ENCODE measurements at places on chromosomes 2 and 18.

DNA sequence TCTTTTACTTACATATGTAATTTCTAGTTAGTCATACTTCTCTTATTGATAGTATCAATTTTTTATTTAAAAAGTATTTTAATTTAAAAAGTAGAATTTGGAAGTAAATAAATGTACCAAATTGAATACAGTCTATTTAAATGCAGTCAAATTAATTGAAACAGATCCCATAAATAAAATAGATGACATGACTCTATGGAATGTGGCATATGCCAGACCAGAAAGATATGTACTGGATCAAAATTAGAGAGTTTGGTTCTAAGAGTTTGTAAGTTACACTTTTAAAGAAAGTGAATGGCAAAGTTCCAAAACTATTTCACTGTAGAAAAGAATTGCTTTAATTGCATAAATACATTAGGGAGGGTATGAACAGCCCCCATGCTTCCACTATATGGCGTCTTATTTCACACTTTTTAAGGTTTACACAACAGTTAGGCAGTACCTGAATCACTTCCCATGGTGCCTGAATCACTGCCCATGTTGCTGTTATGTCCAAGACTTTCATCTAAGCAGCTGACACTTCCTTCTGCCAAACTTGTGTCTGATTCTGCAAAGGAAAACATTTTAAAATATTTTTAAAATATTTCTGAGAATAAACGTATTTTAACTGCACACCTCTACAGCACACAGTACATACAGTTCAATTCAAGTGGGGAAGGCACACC is 25.2 kb downstream of the IFIH1 start:
- no peak for DNase-seq

DNA sequence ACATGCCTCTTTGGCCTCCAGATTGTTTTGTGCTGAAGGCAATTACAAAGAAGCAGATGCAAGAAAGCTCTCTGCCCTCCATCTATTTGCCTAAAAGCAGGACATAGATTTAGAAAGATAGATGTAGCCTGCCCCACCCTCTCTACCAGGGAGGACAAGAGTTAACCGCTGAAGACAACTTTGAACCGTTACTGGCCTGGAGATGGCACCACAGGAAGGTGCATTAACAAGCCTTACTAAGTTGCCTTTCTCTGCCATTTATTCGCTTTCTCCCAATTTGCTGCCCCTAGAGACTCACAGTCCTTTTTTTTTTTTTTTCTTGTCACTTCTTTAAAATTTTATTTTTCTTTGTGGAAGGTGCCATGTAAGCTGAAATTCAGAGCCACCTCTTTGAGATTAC is 28.8 kb upstream of the RMDN2 start:
- no peak for DNase-seq

DNA sequence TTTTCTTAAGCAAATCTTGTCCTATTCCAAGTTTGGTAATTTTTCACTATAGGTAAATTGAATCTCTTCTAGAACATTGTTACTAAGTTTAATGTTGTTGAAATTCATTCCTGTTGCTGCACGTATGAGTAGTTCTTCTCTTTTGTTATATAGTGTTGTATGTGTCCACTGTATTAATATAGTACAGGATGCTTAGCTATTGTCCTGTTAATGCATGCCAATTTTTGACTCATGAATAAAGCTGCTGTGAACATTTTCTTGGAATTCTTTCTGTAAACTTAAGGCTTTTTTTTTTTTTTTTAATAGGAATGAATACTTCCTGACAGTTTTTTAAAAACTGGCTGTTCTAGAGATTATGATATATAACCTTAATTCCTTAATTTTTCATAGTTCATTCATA is 326.9 kb downstream of the SLC4A3 start:
- DNase-seq: no peak

DNA sequence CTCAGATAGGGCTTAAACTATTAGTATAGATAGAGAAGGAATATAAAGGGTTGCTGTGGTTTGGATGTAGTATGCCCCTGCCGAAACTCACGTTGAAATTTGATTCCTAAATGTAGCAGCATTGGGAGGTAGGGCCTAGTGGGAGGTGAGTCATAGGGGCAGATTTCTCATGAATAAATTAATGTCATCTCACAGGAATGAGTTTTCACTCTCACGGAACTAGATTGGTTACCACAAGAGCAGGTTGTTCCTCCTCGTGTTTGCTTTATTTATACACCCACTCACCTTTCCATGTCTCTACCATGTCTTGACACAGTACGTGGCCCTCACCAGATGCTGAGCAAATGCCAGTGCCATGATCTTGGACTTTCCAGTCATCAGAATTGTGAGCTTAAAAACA is 218.2 kb downstream of the RBM43 start:
- no peak for DNase-seq

- DNase-seq: no peak
Measured at GRCh38 chr2:159146996-159147666, 139.4 kb downstream of the WDSUB1 start.

GRCh38 chr18:32469691-32470459 is 807 bp downstream of the GAREM1 start:
- no peak for DNase-seq

GRCh38 chr18:52345428-52345827 is 5.4 kb downstream of the DCC start:
- no peak for DNase-seq

DNA sequence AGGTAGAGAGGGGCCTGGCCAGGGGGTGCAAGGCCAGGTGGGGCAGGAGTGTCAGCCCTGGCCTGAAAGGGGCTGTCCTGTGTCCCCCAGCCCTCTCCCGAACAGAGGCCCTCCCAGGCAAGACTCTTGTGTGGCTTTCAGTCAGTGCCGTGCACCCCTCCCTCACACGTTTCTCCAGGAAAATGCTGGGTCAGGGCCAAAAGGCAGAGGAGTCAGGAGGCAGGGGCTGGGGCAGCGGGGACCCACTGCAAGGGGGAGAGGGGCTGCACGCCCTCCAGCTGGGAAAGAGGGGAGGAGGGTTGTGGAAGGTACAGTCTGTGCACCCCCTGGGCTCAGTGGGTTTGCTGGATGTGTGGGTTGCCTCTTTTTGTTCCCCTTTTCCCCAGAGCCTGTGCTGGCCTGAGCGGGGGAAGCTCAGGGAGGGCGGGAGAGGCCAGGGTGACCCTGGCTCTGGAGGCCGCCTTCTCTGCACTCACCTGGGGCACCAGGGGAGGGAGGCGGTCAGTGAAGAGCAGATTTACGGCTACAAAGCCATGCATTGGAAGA is 4.1 kb downstream of the KCNF1 start:
- no peak for DNase-seq

DNA sequence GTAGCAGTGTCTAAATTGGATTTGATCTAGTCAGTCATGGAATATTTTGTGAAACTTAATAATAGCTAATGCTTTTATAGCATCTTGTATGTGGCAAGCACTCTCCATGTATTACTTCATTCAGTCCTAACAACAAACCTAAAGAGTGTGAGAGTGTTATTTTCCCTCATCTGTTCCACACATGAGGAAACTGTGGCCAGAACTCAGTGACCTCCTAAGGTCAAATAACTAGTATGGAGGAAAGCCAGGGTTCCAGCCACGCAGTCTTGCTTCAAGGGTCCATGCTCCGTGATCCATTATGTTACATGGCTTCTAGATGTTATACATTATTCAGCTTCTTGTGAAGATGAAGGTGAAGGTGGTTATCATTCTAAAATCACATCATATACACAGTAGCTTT is 45.5 kb downstream of the TWSG1 start:
- DNase-seq: no peak

GRCh38 chr2:84919885-84920580 is 14.6 kb downstream of the TMSB10 start:
- no peak for DNase-seq

- DNase-seq: no peak
Measured at GRCh38 chr2:42879121-42879705, 86.8 kb upstream of the HAAO start.

- DNase-seq: no peak
Measured at GRCh38 chr18:62450546-62451410, 72.0 kb upstream of the ZCCHC2 start.

GRCh38 chr2:989781-990467 is 39.3 kb downstream of the SNTG2 start:
- DNase-seq: no peak

DNA sequence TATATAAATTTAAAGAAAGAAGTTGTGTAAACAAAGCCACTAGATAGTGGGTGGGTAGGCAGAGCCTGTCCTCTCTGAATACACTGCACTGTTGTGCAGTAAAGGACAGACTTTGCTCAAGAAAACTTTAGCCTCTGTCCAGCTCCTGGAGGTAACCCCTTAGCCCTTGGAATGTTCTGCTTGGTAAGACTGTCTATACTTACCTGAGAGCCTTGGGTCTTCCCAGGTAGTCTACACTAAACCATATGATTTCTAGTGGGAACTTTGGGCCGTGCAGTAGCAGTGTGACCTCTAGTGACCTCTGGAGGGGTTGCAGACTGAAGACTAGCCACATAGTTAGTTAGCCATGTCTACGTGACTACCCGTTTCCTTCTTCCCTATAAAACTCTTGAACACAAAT is 678.3 kb upstream of the NRXN1 start:
- DNase-seq: no peak

DNA sequence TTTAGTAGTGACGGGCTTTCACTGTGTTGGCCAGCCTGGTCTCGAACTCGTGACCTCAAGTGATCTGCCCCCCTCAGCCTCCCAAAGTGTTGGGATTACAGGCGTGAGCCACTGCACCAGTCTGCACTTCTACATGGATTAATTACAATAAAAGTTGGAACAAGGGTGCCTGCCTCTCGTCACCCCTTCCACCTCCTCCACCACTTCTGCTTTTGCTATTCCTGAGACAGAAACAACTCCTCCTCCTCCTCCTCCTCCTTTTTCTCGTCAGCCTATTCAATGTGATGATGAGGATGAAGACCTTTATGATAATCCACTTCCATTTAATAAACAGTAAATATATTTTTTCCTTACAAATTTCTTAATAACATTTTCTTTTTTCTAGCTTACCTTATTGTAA is 35.2 kb downstream of the SRBD1 start:
- no peak for DNase-seq

- DNase-seq: no peak
Measured at GRCh38 chr2:153917570-153917969, 45.8 kb downstream of the GALNT13 start.

- DNase-seq: no peak
Measured at GRCh38 chr2:37681587-37681986, 10.1 kb upstream of the CDC42EP3 start.

DNA sequence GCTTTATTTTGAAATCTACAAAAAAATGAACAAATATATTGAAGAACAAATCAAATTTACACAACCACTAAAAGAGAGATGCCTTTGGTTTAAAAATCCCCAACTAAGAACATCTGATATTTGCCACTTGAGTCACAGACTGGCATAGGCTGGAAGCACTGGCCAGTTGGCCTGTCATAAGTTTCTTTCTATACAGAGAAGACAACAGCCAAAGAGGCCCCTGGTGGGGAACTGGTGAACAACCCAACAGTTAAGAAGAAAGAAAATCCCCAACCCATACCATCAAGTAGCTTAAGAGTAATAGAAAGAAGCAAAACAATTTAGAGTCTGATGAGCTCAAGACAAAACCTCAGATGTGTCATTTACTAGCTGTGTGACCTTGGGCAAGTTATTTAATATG is 45.5 kb downstream of the OSR1 start:
- no peak for DNase-seq

GRCh38 chr2:120729406-120730399 is 6.0 kb upstream of the GLI2 start:
- no peak for DNase-seq

DNA sequence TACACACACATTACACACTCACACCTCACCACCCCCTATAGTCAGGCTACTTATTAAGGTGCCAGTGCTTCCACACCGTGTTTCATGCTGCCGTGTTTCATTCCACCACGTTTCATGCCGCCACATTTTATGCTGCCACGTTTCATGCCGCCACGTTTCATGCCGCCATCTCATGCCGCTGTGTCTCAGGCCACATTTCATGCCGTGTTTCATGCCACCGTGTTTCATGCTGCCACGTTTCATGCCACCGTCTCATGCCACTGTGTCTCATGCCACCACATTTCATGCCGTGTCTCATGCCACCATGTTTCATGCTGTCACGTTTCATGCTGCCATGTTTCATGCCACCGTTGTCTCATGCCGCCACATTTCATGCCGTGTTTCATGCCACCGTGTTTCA is 65.1 kb downstream of the MBOAT2 start:
- no peak for DNase-seq

- DNase-seq: no peak
Measured at GRCh38 chr2:165871025-165871424, 77.0 kb upstream of the GALNT3 start.

GRCh38 chr2:172311921-172312345 is 115.5 kb upstream of the ITGA6 start:
- DNase-seq: no peak

DNA sequence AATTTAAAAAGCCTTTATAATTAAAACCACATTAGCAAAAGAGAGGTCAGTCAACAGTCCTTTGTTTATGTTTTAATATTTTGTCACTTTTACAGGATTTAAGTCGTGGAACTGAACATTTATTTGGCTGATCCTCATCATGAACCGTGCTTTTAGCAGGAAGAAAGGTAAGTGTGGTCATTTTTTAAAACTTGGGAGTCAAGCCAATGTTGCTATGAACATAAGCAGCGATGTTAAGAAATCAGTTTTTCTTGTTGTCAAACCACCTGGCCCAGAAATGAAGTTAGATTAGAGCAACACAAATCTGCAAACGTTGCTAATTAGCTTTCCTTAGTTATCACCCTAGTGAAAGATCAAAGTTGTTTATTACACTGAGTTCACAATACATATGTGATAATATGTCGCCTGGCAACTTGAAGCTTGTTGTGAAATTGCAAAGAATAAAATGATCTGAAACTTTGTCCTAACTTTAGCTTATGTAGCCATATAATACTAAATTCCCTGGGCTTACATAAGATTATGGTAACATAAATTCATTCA is 186.0 kb downstream of the GULP1 start:
- no peak for DNase-seq

GRCh38 chr2:226524381-226524843 is 275.2 kb downstream of the IRS1 start:
- DNase-seq: no peak

DNA sequence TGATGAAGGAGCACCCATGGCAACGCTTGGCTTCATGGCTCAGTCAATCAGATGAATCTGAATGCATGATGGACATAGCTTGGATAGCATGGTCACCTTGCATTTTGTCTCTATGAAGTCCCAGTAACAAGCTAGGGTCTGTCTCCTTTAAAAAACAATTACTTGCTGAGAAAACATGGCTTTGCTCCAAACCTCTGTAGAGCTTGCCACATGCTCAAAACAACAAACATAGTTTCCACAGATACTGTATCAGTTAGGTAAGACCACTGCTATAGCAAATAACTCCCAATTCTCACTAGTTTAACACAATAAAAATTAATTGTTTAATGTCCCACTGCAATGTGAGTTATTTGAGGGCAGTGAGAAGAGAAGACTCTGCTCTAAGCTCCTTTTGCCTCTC is 401.0 kb downstream of the IRS1 start:
- no peak for DNase-seq

GRCh38 chr18:48792141-48792540 is 158.6 kb downstream of the SMAD7 start:
- no peak for DNase-seq
